Stimulated activated CD4-positive, alpha-beta T cell treated with anti-CD3 and anti-CD28 coated beads, Interleukin-1b, Interleukin-23, amount 100 ng/mL, for 1 hour (primary cell): ENCODE measurements at places on chromosomes 11 and 22.

DNA sequence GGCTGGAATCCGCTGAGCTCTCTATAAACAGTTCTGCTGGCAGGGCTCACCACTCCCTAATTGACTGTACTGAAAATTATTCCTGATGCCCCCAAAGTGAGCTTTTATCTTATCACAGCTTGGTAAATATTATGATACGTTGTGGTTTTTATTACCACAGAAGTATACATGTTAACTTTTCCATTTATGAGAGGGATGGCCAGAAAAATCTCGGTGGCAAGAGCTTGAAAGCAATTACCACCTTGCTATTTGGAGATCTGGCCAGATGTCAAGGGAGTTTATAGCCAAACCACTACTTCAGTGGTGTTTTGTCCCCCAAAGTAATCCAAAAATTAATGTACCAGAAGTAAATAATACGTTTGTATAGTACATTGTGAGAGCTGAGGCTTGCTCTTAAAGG, 75.4 kb upstream of the RCN1 start:
- no peak for DNase-seq

DNA sequence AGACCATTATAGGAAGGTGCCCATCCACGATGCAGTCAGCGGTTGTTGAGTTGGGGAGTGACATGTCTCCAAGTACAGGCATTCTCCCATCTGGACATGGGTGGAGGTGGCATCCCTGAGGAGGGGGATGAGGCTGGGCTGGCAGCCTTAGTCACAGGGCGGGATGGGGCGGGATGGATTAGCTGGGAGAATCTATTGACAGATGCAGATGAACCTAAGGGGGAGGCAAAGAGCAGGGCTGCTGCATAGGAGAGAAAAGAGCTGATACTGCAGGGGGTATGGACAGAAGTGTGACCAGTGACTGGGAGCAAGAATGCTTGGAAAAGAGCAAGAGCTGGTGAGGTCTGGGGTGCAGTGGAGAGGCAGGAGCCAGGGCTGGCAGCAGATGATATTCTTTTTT, 42.7 kb downstream of the SCN3B start:
- no peak for DNase-seq

DNA sequence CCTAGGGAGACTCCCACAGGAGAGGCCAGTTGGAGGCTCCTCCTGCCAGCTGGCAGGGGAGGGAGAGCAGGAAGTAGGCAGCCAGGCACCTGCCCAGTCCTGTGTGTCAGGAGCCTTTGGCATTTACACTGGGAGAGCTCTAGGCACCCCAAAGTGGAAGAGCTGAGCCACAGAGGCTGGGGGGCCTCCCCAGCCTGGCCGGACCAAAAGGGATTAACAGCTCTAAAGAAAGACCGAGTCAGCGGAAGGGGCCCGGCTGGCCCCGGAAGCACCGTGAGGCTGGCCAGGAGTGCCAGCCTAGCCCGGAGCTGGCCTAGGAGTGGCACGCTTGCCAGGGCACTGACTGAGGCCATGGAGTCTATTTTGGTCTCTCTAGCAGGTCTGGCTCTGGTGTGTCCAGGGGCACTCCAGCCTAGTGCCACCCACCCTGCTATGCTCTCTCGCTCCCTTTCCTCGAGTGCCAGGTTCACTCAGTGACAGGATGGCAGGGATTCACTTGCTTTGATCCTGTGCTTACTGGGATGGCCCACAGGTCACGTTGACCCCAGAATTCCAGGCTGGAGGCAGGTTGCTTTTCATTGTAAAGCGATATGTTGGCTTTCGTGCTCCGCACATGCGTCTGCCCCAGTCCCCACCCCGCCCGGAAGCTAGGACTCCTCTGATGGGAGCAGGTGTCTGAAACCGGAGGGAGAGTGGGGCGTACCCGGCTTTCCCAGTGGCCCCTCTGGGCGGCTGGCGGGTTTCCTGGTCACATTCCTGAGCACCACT, 3.3 kb upstream of the KMT5B start:
- no peak for DNase-seq

GRCh38 chr11:93501856-93502255, 41.3 kb downstream of the SMCO4 start:
- no peak for DNase-seq

DNA sequence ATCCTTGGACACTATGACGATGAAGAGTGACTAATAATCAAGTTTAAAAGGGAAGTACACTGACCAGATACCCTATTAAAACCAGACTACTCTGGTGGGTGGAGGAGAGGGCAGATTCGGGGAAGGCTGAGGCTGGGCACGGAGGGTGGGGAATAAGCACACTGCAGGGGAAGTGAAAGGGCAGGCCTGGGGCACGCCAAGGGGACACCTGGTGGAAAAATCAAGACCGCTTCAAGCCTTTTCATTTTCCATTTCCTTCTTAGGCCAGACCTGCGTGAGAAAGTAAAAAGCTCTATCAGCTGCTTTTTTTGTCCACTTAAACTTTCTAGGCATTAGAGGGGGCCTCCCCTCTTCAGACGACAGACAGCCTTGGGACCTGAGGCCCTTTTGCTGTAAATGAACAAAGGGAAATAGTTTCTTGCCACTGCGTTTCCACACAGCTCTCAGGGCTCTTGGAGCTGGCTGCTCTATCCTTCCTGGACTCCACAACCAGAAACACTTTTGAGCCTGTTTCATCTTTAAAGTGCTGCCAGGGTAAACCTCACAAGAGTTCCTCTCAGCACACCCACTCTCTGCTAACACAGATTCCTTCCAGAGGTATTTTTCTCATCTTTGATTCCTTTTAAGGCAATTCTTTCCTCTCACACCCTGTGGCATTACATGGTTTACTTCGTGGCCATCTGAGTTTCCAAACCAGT, 25.0 kb upstream of the SERPIND1 start:
- DNase-seq = no peak

GRCh38 chr11:117836077-117836960, 11.8 kb upstream of the FXYD2 start:
- no peak for DNase-seq

- DNase-seq = no peak
Observed at GRCh38 chr11:8355416-8355742, 91.7 kb upstream of the LMO1 start.

DNA sequence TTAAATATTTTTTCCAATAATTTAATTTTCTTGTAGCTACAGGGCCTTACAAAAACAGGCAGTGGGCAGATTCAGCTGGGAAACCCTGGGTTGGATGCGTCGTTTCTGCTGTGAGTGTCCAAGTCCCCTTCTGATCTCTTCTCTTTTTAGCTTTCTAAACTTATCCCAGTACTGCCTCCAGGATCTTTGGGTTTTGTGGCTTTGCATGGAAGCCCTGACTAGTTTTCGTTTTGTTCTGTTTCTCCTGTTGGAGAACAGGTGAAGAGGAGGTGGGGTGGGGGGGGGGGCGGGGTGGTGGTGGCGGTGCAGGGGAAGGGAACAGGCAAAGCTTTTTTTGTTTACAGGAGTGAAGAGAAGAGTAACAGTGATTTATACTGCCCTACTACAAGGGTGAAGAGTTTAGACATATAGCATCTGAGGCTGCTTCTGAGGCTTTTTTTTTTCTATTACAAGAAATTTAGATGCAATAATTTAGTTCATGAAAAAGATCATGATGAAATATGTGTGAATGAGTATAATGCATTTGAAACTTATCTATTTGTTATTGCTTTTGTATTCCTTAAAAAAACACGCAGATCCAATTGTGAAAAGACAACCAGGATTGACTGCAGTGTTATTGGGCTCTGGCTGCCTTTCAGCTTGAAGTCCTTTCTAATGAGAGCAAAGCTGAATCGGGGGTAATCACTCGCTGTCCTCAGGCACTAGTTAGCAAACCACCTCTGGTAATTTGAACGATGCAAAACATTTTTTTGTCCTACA, 142.9 kb downstream of the NCAM1 start:
- DNase-seq = no peak

DNA sequence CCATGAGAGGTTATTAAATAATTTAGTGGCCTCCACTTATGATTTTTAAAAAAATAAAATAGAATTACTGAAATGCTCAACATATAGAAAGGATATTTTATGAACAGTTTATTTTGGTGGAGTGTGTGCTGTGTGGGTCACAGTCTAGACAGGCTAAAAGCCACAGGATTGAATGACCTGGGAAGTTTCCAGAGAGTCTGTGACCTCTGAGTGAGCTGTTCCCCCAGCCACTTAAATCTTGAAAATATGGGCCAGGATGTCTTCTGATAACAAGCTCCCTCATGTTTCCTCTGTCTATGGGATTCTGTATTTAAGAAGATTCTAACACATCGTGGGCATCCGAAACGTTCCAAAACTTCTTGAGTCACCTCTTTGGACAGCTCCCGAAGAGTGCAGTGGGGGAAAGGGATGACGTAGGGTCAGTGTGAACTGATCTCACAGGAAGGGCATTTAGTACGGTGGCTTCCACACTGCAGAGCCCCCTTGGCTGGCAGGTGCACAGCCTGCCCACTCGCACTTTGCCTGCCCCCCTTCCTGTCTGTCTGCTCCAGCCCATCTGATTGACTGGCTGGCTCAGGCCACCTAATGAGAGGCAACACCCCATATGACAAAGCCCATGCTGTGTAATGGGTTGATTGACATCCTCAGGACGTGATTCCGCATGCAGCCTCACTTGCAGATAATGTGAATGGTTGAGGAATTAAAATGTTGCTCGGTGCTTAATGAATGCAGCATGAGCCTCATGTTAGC, 97.4 kb downstream of the NTM start:
- no peak for DNase-seq

- no peak for DNase-seq
Observed at GRCh38 chr11:37504060-37504611, 906.1 kb upstream of the RAG2 start.

DNA sequence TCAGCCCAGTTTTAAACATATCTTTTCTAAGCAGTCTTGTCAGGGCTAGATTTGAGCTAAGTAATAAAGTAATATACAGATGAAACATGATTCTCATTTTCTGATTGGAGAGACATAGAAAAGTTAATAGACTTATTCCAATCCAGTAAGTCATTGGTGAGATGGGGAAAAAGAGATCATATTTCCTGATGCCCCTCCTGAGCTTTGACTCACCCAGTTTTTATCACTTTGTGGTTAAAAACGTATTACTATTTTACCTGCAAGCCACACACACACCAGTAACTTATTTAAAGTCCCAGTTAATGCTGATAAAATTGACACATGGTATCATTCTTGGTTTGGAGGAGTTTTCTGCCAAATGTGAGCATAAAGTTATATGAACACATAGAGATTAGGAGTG, 306.8 kb downstream of the CADM1 start:
- DNase-seq = no peak

DNA sequence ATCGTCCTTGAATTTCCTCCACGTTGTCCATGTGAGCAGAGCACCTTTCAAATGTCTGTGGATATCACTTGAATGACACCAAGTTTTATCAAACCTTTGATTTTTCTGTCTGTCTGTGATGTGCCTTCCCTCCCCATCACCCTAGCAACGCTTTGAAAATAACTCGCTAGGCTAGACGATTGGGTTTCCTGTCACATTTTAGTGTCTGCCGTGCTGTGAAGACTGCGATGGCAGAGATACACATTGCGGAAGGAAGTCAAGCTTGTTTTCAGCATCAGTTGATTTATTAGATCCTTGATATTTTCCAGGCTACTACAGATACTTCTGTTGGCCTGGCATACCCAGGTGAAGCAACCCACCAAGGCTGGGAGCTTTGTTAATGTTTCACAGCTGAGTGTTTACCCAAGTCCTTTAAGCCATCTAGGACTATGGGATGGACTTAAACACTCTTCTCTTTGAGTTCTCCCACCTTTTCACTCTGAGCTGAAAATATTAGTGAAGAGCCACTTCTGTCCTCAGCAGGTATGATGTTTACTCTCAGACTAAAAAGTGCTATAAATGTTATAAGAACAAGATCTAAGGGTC, 93.6 kb upstream of the CD44 start:
- no peak for DNase-seq

DNA sequence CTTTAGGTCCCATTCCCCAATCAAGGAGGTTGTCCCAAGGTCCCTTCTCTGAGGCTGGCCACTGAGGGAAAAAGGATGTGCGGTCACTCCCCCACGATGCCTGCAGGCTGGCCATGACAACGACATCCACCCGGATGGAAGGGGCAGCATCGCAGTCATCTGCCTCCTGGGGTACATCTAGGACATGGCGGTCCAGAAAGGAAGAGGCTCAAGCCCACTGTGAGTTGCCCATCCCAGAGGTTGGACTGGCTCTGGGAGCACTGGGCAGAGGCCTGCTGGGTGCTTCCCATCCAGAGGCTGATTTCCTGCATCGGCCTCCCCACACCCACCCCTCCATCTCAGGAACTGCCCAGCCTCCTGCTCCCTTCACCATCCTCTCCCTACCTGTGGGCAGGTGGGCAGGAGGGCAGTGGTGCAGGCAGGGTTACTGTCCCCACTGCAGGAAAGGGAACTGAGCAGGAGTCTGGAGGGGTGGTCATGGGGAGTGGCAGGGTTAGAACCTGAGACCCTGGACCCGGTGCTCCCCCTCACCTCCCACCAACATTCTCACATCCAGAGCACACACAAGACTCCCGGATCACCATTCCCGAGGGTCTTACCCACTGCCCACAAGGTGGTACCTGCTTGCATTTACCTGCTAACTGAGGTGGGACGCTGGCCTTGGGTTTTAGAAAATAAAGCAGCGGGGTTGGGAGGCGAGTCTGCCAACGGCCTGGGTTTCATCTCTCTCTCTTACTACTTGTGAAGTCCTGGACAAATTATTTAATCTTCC, 4.4 kb downstream of the RCE1 start:
- no peak for DNase-seq
